ENCODE measurements at places on chromosomes 1 and 21. TPM values are rescaled to one million over a fixed set of nuclear protein-coding genes. Genes with fewer than 3 reads are reported as not detected.

Gene FOXD3
- total RNA-seq, result 41.3 TPM

Gene MXRA8
- total RNA-seq, result 11.7 TPM

Gene KCNA2
- total RNA-seq, result 1.5 TPM

Gene KPNA6
- 72.2 TPM for total RNA-seq

Gene DAB1
- 13.2 TPM for total RNA-seq

Gene PDPN
- total RNA-seq, result 67.3 TPM

Gene ANGPTL1
- total RNA-seq, result not detected

Gene HLX
- 0.07 TPM for total RNA-seq

Gene LAMB3
- 0.93 TPM for total RNA-seq

Gene IL22RA1
- total RNA-seq, result not detected

Gene CHI3L2
- not detected for total RNA-seq

Gene VWA5B1
- 1.0 TPM for total RNA-seq

Gene CDK18
- total RNA-seq, result 46.5 TPM

Gene GLMP
- 50.5 TPM for total RNA-seq

Gene PPM1J
- total RNA-seq, result 22.4 TPM
